ENCODE measurements at places on chromosomes 12 and 14.

GRCh38 chr14:70140614-70141013, 48.1 kb downstream of the SLC8A3 start:
- DNase-seq: no peak

GRCh38 chr12:68957273-68957672, 24.3 kb upstream of the CPM start:
- no peak for DNase-seq

DNA sequence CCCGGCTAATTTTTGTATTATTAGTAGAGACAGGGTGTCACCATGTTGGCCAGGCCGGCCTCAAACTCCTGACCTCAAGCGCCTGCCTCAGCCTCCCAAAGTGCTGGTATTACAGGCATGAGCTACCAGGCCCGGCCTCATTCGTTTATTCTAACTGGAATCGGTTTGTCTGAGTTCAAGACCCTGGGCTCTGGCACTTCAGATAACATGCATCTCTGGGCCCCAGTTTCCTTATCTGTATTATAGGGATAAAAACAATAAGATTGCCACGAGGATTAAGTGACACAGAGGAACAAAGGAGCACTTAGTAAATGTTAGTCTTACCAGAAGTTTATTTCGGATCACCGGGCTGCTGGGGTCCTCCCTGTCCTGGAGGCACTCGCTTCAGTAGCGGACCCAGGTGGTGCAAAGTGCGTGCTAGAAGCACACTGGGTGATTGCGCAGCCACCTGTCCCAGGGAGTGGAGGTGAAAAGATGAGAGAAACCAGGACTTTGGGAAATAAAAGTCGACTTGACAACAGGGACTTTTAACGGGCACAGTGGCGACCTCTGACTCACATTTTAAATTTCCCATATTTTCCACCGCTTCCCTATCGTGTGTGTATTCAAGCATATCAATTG, 37.5 kb downstream of the ACACB start:
- no peak for DNase-seq

DNA sequence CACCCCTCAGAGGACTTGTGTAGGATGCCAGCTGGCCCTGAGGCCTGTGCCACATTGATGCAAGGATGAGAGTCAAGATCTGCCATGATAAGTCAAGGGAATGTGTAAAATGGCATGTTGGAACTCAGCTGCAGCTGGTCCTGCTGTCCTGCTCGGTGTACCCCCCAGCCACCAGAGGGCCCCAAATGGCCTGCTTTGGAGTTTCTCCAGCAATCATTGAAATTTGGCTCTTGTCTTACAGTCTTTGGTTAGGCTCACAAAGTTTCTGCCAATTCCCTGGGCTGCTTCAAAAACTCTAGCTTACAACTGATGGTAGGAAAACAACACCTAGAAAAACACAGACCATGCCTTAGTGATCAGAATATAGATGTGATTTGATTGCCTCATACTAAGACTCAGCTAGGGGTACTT, 76.8 kb downstream of the HSD17B6 start:
- no peak for DNase-seq

- DNase-seq: no peak
Measured at GRCh38 chr14:60134702-60135101, 30.5 kb downstream of the DHRS7 start.

- no peak for DNase-seq
Measured at GRCh38 chr12:68953536-68953935, 20.6 kb upstream of the CPM start.

- DNase-seq: no peak
Measured at GRCh38 chr12:111022386-111022785, 102.0 kb upstream of the MYL2 start.

DNA sequence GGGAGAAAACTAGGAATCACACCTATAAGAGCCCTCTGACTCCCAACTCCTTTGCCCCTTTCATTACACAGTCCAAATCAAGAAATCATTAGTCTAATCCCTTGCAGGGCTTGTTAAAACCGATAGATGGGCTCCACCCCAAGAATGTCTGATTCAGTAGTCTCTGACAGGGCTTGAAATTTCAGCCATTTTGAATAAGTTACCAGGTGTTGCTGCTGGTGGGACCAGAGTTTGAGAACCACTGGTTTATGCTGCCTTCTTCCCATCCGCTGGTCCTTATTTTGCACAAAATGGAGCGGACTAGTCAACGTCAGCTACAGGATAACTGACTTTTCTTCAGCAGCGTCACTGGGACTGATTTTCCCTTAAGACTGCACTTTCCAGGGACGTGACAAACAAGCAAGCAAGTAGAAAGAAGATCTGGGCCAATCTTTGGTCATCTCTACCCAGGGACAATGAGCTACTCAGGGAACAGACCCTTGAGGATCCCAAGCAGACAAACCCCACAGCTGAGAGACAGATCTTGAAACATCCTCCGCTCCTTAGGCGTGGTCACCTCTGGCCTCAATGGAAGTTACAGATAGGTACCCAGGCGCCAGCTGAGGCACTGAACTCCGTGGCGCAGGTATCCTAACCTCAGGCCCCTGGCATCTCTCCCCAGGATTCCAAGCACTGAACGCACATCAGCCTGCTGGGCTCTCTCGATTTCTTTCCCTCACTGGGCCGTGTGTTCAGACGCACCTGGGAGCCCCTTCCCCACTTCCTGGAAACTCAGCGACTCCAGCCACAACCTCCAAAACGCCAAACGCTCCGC, 900 bp downstream of the KCTD10 start:
- DNase-seq: no peak

GRCh38 chr12:84329938-84330337, 582.7 kb downstream of the SLC6A15 start:
- DNase-seq: no peak

DNA sequence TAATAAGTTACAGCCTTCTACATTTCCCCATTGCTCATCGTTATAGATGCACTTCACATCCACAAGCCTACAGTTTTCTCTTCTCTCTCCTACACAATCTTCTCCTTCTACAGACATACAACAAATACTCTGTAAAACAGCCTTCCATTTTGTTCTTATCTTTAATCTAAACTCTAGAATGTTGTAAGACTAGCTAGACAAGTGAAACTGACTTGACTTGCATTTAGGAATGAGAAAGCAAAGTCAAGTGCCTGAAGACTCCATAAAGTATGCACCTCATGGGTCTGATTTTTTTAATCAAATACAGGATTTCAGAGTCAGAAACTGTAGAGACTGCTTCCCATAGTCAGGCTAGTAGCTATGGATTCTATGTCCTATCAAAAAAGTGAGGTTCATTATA, 190.3 kb downstream of the KLHL28 start:
- no peak for DNase-seq

All from activated CD8-positive, alpha-beta memory T cell treated with anti-CD3 and anti-CD28 coated beads for 1 hour (primary cell).